ENCODE measurements at places on chromosomes 1 and 21.

- no peak for DNase-seq
Observed at GRCh38 chr1:38183096-38183495, 136.5 kb upstream of the POU3F1 start.

DNA sequence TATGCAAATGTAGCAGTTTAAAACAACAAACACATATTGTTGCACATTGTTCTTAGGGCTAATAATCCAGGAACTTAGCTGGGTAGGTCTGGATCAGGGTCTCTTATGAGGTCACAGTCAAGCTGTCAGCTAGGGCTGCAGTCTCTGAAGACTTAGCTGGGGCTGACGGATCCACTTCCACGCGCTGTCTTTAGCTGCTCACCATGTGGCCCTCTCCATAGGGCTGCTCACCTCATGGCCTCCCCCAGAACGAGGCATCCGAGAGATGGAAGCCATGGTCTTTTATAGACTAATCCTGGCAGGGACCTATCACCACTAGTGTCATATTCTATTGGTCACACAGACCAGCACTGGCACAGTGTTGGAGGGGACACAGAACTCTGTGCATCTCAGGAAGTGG lies 8.7 kb upstream of the OXCT2 start:
- DNase-seq: no peak

GRCh38 chr1:30427545-30427944 lies 295.8 kb downstream of the MATN1 start:
- no peak for DNase-seq

DNA sequence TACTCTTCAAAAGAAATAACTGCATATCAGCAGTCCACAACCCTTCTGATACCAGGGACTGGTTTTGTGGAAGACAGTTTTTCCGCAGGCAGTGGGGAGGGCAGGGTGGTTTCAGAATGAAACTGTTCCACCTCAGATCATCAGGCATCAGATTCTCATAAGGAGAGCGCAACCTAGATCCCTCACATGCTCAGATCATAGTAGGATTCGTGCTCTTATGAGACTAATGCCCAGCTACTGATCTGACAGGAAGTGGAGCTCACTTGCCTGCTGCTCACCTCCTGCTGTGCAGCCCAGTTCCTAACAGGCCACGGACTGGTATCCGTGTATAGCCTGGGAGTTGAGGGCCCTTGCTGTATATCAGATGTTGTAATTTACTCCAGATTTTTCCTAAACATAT lies 11.5 kb downstream of the RO60 start:
- DNase-seq: no peak

GRCh38 chr21:46006547-46007491 lies 25.2 kb downstream of the COL6A1 start:
- no peak for DNase-seq

DNA sequence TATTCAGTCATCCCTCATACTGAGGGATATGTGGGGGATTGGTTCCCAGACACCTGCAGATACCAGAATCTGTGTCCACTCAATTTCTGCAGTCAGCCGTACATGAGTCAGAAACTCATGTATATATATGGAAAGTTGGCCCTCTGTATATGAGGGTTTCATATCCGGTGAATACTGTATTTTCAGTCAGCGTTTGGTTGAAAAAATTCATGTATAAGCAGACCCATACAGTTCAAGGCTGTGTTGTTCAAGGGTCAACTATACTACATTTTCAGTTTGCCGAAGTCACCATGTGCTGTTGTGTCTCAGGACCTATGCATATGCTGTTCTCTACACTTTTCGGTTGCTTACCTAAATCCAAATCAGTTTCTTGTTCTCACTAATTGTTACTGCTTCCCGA lies 10.5 kb downstream of the AXDND1 start:
- DNase-seq: no peak

DNA sequence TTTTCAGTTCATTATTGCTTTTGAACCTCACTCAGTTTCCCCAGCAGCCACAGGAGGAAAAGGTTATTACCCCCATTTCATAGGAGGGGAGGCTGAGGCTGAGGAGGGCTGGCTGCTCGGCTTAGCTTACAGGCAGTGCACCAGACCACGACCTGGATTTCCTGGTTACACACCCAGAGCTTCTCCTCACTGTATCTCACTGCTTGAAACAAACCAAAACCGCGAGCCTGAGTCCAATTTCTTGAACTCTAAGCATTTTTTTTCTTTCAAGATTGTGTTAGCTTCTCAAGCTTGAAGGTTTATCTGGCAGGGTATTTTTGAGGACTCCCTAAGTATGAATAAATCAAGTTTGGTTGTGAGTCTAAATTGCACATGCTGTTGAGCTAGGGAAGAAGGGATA lies 188.9 kb upstream of the EDN2 start:
- DNase-seq: no peak

- DNase-seq: no peak
Observed at GRCh38 chr21:34890724-34891612, 158.1 kb downstream of the RUNX1 start.

DNA sequence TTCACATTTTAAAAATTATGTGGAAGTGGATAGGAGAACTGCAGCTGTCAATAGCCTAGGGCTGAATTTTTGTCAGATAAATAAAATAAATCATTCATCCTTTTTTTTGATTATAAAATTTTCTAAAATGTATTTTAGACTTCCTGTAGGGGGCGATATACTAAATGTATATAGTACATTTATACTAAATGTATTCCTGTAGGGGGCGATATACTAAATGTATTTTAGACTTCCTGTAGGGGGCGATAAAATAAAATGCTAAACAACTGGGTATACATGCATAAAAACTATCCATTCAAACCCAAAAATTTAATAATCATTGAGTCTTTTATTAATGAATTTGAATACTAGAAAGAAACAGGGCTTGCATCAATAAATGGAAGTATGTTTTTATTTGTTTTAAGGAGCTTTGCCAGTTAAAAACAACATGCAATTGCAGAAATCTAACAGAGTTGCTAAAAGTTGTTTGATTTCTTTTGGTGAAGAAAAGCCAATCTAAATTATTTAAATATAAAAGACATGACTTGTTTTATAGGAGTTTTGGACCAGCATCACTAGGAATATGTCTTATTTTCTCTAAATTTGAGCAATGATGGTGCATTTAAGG lies 31.4 kb downstream of the CLCA1 start:
- no peak for DNase-seq

- DNase-seq: peak; percentile 26
Observed at GRCh38 chr21:32770871-32771523, 558 bp downstream of the PAXBP1 start.

GRCh38 chr1:210527091-210527490 lies 198.4 kb downstream of the HHAT start:
- no peak for DNase-seq

DNA sequence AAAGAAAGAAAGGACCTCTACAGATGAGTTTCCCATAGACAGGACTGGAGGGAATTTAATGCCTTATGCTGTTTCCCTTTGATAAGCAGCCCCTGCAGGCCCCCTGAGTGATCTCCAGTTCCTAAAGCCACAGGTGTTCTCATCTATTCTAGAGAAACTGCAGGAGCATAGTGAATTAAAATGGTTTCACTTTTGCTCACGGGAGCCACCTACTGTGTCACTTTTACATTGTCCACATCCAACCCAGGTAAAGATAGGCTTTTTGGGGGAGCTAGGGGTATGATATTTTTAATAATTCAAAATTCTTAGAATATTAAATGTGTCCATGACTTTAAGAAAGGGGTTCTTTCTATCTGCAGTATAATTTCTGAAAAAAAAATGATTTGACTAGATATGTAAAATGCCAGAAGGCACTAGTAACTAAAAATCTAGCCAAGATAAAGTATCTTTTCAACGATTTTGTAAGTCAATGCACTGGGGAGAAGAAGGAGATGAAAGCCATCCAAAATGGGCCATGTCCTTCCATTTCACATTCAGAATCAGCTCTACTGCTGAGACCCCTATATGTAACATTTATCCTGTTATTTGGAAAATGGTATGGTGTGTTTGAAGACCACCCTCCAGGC lies 267.3 kb upstream of the DUSP10 start:
- no peak for DNase-seq

DNA sequence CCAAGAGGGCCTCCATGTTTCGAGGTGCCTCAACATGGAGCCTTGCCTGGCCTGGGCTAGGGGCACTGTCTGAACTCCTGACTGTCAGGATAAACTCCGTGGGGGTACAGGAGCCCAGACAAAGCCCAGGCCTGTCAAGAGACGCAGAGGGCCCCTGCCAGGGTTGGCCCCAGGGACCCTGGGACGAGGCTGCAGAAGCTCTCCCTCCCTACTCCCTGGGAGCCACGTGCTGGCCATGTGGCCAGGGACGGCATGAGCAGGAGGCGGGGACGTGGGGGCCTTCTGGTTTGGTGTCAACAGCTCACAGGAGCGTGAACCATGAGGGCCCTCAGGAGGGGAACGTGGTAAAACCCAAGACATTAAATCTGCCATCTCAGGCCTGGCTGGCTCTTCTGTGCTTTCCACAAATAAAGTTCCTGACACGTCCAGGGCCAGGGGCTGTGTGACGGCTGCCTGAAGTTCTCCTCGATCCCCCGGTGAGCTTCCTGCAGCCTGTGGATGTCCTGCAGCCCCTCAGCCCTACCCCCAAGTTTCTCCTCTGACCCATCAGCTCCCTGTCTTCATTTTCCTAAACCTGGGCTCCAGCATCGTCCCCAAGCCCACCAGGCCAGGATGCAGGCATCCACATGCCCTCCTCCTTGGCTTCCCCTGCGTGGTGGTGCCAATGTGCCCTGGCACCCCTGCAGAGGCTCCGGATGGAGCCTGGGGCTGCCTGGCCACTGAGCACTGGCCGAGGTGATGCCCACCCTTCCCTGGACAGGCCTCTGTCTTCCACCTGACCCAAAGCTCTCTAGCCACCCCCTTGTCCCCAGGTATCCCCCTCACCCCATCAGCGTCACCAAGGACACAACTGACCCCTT lies 12.8 kb upstream of the LRRC3 start:
- no peak for DNase-seq

DNA sequence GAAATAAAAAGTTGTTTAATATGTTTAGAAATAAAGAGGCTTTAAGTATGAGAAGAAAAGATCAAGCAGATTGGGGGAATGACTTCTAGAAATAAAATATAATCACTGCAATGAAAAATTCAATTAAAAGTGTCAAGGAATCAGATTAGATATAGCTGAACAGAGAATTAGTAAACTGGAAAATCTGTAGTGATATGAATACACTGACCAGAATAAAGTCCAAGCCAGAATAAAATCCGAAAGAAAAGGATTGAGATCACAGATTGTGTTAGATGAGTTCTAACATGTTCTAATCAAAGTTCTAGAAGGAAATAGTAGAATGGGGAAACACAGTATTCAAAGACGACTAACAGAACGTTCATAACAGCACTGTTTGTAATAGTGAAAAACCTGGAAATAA lies 73.1 kb upstream of the C1orf105 start:
- no peak for DNase-seq

GRCh38 chr1:22944346-22945055 lies 28.2 kb downstream of the LACTBL1 start:
- no peak for DNase-seq

DNA sequence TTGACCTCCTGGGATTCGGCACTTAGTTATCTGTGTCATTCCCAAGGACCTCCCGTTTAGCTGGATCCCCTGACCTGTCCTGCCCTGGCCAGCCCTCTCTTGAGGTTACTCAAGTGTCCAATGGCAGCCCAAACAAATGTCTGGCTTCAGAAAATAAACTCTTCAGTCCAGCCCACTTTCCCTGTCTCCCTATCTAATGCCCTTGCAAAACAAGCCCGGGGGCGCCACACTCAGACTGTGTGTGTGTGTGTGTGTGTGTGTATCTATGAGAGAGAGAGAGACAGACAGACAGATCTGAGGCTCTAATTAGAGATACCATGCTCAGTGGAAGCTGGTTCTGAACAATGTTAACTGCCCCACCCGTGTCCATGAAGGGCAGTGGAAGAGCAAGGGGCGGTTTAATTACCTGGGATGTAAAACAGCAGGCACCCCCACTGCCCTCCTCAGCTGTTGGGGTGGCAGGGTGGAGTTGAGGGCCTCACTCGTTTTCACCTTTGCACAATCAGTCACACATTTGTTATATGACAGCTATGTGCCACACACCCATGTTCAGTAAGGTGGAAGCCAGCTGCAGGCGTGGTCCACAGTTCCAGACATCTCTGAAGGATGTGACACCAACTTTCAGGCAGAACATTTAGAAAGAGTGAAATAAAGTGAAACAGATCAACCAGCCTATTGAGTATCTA lies 57.4 kb downstream of the B3GALT5 start:
- DNase-seq: no peak

GRCh38 chr1:167447521-167448136 lies 70.7 kb downstream of the CD247 start:
- peak; percentile 55 for DNase-seq

DNA sequence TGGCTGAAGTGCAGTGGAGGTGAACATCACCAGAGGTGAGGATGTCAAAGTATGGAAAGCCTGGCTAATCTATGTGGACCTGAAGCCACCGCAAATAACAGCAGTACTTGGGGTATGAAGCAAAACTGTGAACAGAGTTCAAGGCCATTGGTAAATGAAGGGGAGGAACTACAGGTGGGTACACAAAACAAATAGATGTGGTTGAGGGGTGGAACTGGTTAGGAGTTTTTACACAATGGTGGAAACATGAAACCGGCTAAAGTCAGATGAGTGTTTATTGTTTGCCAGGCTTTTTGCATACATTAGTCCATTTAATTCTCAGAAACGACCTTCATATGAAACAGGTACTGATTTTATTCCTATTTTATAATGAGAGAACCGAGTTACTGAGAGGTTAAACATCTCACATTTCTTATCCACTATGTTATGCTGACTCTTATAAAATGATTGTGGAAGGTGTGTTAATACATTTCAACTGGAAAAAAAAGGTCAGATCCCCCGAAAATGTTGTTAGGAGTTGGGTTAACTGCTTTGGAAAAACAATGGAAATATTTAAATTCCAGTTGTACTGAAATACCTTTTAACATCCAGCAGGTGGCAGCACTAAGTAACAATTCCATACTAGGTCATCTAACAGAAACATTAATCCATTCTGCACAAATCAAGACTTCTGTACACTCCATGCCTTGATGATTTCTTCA lies 44.3 kb upstream of the GTF2B start:
- DNase-seq: no peak

- DNase-seq: no peak
Observed at GRCh38 chr1:160580221-160580812, 1.0 kb upstream of the CD84 start.

DNA sequence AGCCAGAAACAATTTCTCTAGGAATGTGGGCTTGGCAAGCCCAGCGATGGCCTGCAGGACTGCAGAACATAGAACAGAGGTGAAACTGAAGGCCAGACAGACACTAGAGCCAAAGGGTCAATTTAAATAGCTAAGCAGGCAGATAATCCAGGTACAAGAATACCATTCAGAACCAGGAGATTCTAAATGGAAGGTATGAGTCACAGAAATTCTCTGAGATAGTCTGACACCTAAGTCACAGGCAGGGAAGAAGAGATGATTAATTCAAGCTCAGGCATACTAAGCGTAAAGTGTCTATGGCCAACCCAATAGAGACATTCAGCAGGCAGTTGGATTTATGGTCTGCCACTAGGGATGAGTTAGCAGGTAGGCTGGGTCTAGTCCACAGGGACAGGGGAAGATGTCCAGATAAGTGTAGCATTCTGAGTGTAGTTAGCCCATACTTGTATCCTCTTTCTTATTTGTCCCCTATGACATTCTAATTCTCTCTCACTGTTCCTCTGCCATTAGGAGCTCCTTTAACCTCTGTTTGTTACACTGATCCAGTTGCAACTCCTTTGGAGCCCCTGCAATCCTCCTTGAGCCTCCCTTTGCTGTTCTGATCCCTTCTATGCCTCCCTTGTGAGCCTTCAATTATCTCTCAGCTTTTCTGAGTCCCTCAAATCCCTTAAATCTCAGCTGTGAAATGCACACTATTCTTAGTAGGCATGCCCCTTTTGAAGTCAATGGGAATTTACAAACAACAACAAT lies 383.8 kb downstream of the LMO4 start:
- DNase-seq: no peak
